ENCODE measurements at places on chromosomes 2 and 18.

- no peak for DNase-seq
Observed at GRCh38 chr2:22079583-22079982, 955.8 kb downstream of the TDRD15 start.

GRCh38 chr2:10575609-10576280 is 114.0 kb downstream of the NOL10 start:
- DNase-seq, result peak; percentile 87

DNA sequence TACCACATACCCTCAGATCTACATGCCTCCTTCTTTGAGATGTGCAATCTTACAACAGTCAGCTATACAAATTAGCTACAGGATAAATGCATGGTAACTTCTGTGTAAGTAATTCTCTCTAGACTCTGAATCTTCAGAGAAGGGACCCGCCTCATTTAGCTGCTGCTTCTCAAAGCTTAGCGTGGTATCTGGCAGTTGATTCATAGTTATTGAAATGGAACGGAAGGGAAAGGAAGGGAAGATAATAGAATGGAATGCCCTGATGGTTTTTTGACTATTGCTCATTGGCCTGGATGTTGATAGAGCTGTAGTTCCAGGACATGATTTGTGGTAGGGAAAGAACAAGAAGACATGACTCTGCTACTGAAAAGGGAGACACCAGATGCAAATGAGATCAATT is 498.1 kb upstream of the CRIM1 start:
- no peak for DNase-seq

GRCh38 chr18:80147418-80148325 is 38.6 kb downstream of the ADNP2 start:
- peak; percentile 89 for DNase-seq

DNA sequence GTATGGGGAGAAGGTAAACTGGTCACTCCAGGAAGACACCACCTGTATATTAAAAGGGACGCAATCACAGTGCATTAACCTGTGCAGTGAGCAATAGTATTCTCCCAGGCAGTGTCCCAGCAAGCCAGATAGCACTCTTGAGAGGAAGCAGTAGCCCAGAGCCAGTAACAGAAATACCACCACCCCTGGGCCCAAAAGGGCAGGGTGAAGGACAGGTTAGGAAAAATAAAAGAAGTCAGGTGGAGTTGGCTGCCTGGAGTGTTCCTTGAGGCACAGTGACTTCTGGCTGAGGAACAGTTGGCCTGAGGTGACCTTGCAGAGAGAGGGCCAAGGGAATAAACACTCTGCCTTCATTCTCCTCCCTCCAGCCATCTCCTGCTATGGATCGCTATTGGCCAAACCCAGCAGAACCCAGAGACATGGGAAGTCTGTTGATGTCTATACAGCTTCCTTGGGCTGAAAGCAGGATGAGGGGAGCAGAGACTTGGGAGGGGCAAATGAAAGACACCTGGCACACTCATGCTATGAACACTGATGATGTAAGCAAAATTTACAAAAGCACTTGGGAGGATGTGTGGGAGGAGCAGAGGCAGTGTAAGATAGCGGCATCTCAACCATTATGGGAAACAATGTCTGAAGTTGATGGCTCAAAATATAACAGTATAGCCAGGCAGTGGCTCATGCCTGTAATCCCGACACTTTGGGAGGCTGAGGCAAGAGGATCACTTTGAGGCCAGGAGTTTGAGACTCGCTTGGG is 7.5 kb downstream of the C18orf32 start:
- no peak for DNase-seq

Measured in EH (cell line).